Germinal center (tissue), 1 donor: ENCODE measurements at places on chromosomes 16 and 17.

DNA sequence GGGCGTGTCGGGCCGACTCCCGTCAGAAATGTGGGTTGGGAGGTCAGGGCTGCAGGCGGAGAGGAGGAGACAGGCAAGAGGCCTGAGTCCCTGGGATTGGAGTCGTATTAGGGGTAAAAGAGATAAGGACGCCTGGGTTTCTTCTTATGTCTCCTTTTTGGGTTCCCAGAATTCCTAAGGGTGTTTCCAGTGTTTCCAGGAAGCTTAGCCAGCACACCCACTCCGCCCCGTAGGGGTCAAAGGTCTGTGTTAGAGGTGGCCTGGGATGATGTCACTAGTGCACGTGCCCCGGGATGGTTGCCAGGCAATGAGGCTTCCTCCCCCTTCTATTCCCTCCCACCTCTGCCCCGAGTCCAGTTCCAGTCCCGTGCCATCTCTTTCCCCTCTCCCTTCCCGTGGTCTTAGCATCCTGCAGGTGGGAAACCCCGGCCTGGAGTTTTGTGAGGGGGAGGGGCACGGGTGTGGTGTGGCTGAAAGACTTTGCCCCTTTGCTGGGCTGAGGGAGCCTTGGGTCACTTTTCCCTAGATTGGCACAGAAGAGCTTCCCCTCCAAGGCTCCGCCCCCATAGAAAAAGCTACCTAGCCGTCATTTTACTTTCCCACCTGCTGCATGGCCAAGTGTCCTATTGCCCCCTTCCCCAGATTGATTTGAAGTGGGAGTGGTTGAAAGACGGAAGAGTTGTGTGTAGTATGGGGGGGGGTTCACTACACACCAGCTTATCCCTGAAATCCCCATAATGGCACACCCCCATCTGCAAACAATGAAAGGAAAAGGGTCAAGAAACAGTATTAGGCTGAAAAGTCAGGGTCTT is 2.8 kb downstream of the KDM6B start:
- DNase-seq = peak; percentile 59

DNA sequence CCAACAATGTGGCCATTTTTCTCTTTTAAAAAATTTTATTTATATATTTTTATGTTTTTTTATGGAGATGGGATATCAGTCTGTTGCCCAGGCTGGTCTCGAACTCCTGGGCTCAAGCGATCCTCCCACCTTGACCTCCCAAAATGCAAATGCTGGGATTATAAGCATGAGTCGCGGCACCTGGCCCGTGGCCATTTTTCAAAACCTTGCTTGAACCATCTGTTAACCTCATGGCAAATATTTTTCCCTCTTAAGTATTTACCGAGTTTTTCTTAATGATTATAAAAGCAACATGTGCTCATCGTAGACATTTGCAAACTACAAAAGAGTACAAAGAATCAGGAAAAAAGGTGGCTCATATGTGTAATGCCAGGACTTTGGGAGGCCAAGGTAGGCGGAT is 127.6 kb downstream of the ABCC6 start:
- DNase-seq = no peak

- no peak for DNase-seq
Observed at GRCh38 chr16:78748220-78748929, 648.9 kb downstream of the WWOX start.

DNA sequence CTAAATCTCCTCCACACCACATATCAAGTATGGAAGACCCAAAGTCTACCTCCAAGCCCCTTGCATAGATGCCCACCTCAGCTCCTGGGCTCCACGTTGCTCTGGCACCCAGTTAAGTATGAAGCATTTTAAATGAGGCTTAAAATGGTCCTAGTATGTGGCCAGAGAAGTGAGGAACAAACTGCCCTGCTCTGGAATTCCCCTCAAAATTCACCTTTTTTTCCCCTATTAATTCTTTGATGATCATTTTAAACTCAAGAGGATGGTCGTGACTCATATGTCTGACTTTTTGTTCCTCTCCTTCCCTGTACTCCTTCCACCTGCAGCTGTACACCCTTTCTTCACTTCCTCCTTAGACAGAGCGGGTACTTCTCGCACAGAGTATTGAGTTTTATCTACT is 234.5 kb upstream of the MYOCD start:
- peak; percentile 41 for DNase-seq

DNA sequence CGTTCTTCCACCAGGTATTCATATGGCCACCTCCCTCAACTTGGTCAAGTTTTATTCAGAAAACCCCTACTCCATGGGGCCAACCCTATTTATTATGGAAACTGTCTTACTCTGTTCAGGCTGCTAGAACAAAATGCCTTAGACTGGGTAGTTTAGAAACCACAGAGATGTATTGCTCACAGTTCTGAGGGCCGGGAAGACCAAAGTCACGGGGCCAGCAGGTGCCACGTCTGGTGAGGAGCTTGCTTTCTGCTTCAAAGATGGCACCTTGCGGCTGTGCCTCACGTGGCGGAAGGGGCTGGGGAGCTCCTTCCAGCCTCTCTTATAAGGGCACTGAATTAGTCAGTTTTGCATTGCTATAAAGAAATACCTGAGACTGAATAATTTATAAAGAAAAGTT is 74.3 kb downstream of the AXIN2 start:
- DNase-seq = no peak

DNA sequence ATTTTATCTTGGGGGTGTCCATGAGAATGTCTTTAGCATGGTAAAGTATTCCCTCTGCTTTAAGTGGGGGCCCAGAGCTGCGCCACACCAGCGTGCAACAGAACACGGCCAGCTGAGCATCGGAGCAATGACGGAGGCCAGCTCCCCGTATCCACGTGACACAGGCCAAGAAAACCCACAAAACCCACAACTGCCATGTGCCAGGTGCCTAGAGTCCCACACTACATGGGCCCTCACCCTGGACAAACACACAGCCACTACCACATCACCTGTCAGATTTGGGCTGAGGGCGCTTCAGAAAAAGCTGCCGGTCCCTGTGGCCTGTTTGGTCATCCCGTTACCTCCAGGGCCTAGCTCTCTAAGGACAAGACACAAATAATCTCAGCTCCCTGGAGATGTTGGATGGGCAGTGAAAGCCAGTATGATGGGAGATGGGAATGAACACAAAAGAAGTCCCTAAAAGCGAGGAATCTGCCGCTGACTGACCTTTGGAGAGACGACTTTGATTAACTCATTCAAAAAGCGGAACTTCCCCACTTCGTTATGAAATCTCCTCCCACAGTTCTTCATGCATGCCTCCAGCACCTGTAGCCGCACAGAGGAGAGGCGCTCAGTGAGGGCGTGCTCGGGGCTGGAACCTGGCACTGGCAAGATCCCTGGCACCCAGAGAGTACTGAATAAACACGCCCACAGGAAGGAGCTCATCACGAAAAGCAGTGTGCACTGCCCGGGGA is 17.1 kb downstream of the GGA3 start:
- DNase-seq = peak; percentile 78

GRCh38 chr16:50881331-50881830 is 139.5 kb downstream of the CYLD start:
- no peak for DNase-seq

- no peak for DNase-seq
Observed at GRCh38 chr16:56354746-56355145, 70.6 kb downstream of the AMFR start.

- DNase-seq = no peak
Observed at GRCh38 chr17:8665684-8666083, 35.2 kb upstream of the MYH10 start.
